ENCODE measurements at places on chromosomes 7 and 10.

DNA sequence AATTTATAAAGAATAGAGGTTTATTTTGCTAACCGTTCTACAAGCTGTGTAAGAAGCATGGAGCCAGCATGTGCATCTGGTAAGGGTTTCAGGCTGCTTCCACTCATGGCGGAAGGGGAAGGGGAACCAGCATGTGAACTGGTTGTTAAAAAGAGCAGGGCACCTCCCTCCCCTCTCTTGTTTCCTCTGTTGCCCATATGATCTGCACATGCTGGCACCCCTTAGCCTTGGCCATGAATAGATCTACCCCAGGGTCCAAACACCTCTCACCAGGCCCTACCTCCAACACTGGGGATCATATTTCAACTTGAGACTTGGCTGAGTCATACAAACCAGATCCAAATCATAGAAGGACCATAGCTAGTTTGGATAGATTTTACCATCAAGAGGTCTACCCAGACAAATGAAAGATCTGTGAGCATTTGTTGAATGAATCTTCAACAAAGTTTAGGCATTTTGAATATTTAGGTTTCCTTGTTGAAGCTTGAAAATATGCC lies 36.0 kb upstream of the NRP1 start:
- no peak for DNase-seq

DNA sequence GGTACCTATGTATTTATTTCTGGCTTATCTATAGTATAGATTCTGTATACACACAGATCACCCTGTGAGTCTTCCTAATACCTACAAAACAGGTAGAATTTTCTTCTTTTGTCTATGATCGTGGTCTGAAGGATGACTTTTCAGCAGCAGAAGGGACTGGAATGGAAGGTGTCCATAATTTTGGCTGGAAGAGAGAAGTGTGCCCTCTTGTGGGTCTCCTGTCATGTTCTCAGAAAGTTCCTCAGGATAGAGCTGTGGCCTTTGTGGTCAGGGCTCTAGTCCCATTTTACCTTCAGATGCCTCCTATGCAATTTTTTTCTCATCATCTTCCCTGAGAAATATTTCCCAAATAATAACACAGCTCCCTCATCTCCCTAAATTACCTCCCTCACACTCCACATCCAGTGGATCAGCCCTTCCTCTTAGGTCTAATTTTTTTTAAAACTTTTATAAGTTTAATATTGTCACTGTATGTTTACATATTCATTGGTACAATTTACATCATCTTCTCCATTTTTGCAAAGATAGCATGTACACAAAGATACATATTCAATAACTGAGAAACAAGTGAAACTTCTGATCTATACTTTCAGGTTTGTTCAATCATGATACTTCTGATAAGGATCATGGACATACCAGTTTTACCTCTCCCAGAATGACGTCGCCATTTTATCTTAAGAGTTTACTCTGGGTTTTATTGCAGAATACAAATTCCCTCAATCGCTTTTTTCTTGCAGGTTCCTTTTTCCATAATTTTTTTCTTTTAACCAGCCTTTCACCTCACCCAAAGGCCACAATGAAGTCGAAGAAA lies 112.7 kb downstream of the REEP3 start:
- peak; percentile 61 for DNase-seq

DNA sequence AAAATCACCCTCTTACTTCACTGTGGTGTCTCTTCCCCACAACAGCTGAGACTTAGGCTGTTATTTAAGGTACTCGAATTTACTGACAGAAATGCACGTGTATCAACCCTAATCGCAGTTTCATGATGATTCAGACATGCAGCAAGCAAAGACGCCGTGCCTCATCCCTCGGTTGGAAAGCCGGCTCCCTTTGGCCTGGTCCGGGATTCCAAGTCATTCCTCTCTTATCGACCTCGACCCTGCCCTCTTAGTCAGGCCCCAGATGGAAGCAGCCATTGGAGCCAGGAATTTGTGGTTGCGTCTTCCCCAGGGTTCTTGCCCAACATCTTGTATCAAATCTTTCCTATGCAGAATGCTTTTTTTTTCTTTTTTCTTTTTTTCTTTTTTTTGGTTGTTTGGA lies 229.5 kb downstream of the GATA3 start:
- no peak for DNase-seq

GRCh38 chr10:42809676-42810075 lies 27.1 kb downstream of the BMS1 start:
- DNase-seq: no peak

GRCh38 chr7:94272821-94273583 lies 121.7 kb upstream of the COL1A2 start:
- no peak for DNase-seq

Data from endodermal cell (in vitro differentiated cells).